COLO829 (cell line): ENCODE measurements at places on chromosomes 6 and 20.
A peak's percentile ranks its signal among the peaks of the same experiment; 100 is the strongest.

DNA sequence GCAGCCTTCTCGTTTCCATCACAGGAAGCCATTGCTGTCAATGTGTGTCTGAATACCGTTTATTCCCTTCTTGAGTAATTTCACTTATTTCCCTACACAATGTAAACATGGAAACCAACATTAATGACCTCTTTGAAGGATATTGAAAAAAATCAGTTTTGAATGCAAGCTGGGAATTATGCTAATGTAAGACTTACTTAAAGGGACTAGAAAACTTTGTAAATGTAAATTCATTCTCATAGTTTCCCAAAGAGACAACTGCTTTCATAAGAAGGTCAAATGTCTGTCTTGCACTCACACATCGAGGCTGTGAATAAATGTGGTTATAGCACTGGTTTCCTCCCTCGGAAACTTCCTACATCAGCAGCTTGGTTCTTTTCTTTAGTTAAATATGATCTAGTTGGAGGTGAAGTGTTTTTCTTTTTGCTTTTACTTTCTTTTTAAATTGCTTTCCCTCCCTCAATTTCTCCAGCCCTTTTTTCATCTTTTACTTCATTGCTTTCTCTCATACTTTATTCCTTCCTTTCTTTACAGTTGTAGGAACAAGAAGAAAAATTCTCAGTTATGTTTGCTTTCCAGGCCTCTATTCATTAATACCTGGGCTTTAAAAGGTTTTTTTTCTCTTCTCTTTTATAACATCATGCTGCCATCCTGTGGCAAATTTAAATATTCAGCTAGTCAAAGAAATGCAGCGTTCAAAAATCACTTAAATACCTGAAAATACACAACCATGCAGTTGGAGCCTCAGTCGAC, 108.3 kb downstream of the TNFAIP3 start:
- DNase-seq, result peak; percentile 32

- no peak for DNase-seq
These were observed 444.1 kb downstream of the KHDRBS2 start for GRCh38 chr6:61841958-61842357.

GRCh38 chr20:32444474-32445220, 86.5 kb downstream of the ASXL1 start:
- no peak for DNase-seq

GRCh38 chr6:14824484-14825275, 421.2 kb upstream of the JARID2 start:
- DNase-seq, result peak; percentile 72

- DNase-seq, result peak; percentile 72
These were observed 767 bp downstream of the PTK6 start for GRCh38 chr20:63536241-63536977.

GRCh38 chr6:42689371-42689770, 33.0 kb downstream of the PRPH2 start:
- DNase-seq, result no peak

DNA sequence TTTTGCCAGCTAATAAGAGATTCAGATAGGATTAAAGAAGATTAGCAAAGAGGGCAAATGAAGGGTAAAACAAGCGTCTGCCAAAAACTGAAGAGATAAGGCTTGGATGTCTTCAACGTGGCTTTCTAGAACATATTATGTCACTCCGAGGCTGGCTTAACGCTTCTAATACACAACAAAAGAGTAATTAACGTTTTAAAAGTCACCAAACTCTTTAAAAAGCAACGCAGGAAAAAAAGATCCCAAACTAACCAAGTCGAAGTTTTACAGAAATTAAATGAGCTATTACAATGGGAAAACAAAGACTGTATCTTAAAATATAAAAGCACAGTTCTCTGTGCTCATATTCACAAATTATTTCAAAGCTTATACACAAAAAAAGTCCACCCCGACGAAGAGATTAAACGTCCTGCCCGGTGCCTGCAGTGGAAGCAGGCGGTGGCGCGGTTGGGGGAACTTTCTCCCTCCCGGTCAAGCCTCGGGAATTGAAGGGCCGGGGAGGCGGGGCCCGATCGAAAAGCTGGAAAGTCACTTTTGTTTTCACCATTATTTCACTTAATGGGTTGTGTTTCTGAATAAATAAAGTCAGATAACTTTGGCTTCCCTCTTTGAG, 1.2 kb downstream of the MAK start:
- peak; percentile 53 for DNase-seq

- no peak for DNase-seq
These were observed 294.2 kb upstream of the RSPO3 start for GRCh38 chr6:126824226-126824625.

GRCh38 chr6:35552285-35552917, 39.7 kb upstream of the TULP1 start:
- peak; percentile 20 for DNase-seq

GRCh38 chr6:73382462-73383113, 12.0 kb upstream of the DDX43 start:
- DNase-seq, result no peak

DNA sequence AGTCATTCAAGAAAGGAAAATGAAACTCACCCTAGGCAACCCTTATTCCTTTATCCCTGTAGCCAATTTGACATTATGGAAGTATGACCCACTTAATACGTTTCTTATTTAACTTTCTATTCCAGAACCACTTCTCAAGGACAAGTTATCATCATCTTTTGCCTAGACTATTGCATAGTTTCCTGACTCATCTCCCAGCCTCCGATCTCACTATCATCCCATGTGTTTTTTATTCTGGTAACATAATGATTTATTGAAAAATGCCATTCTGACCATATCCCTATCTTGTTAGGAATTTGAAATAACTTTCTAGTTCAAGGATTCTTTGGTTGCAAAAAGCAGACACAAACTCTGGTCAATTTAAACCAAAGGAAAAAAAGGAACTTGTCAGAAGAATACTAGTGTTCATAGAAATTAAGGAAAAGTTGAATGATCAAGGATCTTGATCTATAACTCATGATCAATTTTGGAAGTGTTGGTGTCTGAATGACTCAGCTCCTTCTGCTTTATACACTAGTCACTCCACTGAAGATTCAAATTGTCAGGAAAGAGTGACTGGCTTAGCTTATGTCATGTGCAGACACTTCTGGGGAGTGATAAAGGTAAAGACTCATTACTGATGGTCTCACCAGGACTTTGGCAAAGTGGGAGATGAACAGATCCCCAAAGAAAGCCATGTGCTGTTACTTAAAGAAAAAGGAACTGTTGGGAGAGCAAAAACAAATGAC, 8.5 kb upstream of the TINAG start:
- no peak for DNase-seq

GRCh38 chr6:144007478-144008119, 460 bp downstream of the PLAGL1 start:
- DNase-seq, result no peak

- DNase-seq, result no peak
These were observed 72.6 kb downstream of the TFAP2B start for GRCh38 chr6:50891290-50891689.

GRCh38 chr6:11798538-11798937, 19.9 kb upstream of the ADTRP start:
- DNase-seq, result no peak

GRCh38 chr6:108363889-108364313, 69.0 kb downstream of the AFG1L start:
- peak; percentile 11 for DNase-seq

DNA sequence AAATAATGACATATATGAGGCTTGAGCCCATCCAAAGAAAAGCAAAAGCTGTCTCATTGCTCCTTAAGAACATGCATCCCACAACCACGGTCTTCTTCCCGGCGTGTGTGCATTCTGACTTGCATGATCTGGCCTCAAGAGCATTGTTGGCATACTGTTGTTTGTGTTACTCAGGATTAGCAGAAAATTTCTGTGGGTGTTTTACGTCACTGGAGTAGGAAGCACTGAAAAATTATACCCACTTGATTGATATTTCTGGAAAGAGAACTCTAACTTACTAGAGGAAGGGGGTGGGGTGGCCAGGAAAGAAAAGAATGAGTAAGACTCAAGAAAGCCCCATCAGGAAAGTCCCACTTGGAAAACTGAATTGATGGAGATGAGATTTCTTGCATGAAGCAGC, 326.2 kb upstream of the PRDM1 start:
- peak; percentile 16 for DNase-seq

GRCh38 chr6:123810214-123810613, 6.5 kb downstream of the NKAIN2 start:
- no peak for DNase-seq

GRCh38 chr6:42255050-42255449, 37.4 kb upstream of the MRPS10 start:
- no peak for DNase-seq

DNA sequence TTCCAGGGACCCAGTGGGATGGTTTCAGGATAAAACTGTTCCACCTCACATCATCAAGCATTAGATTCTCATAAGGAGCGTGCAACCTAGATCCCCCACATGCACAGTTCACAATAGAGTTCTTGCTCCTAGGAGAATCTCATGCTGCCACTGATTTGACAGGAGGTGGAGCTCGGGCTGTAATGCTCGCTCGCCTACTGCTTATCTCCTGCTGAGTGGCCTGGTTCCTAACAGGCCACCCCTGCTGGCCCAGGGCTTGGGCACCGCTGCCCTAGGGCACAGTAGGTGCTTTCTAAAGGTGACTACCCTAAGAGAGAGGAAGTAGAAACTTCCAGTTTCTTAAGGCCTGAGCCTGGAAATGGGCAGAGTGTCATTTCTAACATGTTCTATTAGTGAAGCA, 656.9 kb downstream of the PRKN start:
- DNase-seq, result no peak

- DNase-seq, result peak; percentile 84
These were observed 336.8 kb downstream of the HDGFL1 start for GRCh38 chr6:22906091-22906549.
